ENCODE measurements at places on chromosomes 7 and 10.

- no peak for DNase-seq
These were observed 239.9 kb downstream of the ADRA2A start for GRCh38 chr10:111316722-111317212.

GRCh38 chr7:106788637-106789036 is 76.4 kb upstream of the PIK3CG start:
- no peak for DNase-seq

GRCh38 chr10:109851616-109852474 is 71.5 kb downstream of the XPNPEP1 start:
- no peak for DNase-seq

DNA sequence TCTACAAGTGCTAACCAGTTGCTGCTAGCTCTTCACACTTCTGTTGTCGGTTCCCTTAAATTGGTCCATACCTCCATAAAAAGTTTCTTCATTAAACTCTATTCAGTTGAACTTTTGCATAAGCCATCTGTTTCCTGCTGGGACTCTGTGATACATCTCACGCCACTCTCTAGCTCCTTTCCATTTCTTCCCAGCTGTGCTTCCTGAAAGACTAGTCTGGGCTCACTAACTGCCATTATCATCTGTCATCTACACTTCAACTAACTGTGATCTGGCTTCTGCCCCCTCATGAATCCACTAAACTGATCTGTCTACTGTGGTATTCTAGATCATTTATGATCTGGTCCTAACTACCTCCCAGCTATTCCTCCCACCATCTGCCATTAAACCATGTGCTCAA is 78.3 kb downstream of the ELAPOR2 start:
- DNase-seq = no peak

DNA sequence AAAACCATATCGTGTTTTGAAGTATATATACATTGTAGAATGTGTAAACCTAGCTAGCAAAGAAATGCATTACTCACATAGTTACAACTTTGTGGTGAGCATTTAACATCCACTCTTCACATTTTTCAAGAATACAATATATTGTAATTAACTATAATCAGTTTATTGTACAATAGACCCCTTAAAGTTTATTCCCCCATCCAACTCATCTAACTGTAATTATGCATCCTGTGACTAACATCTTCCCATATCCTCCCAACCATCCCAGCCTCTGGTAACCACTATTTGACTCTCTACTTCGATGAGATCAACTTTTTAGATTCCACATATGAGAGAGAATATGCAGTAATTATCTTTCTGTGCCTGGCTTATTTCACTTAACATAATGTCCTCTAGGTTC is 526.4 kb downstream of the KIF20B start:
- no peak for DNase-seq

- DNase-seq = no peak
These were observed 65.6 kb upstream of the KDM7A start for GRCh38 chr7:140242057-140243031.

DNA sequence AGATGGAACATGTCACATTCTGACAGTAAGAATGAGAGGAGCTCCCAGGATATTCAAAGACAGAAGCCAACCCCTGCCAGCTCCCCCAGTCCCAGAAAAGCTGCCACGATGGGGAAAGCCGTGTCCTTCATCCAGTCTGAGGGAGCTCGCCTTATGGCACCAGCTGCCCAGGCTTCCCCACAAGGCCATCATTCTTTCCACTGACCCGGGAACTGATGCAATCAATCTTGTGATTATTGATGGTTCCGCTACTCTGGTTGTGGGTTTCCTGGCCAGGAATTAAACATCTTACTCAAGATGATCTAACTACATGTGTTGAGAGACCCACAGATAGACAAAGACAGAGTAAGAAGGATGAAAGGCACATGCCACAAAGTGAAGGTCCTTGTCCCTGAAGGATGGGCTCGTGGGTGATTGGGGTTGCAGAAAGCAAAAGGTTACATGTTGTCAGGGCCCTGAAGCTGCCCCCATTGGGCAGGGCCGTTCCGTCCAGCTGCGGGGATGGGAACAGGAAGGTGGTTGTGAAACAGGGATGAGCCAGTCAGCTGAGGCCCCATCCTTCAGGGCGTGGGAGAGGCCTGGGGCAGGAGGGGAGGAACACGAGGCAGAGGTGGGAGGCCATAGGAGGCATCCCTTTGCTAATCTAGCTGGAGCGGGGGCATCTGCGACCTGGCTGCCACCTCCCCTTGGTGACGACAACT is 127.6 kb downstream of the OAT start:
- DNase-seq = no peak

- no peak for DNase-seq
These were observed 640.4 kb downstream of the TYW1 start for GRCh38 chr7:67637023-67637358.

DNA sequence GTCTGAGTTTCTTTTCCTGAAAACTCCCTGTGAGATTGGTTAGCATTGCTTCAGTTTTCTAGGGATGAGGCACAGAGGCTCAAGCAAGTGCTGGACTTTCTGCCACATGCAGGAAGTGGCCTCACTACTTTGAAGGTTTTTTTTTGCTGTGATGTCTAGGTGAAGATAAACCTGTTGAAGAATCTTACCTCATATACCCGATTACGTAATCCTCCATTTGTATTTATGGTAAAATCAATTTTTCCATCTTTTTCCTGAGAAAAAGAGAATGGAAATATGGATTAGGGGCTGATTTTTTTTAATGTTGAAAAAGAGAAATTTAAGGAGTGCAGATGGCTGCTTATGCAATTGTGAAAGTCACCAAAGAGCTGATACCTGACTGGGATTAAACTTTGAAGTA is 23.4 kb downstream of the CBLL1 start:
- no peak for DNase-seq

DNA sequence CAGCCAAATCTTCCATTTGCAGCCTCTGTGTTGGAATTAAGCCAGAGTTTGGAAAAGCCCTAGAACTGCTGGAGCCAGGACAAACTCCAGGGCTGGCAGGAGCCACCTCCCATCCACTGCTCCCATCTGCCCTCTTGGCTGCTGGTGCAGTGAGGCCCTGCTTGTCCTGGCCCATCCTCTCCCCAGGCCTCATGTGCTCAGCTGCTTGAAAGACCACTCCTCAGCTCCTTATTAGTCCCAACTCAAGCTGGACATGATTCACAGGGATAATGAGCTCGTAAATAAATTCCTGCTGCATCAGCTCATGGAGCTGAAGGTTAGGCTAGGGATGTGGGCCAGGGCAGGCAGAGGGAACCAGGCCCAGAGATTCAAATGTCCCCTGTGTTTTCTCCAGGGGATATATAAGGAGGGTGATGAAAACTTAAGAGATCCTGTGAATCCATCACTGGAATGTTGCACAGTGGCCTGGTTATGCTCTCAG is 282.8 kb downstream of the RPS24 start:
- DNase-seq = peak; percentile 76

GRCh38 chr7:36615852-36616540 is 108.3 kb downstream of the AOAH start:
- DNase-seq = no peak

DNA sequence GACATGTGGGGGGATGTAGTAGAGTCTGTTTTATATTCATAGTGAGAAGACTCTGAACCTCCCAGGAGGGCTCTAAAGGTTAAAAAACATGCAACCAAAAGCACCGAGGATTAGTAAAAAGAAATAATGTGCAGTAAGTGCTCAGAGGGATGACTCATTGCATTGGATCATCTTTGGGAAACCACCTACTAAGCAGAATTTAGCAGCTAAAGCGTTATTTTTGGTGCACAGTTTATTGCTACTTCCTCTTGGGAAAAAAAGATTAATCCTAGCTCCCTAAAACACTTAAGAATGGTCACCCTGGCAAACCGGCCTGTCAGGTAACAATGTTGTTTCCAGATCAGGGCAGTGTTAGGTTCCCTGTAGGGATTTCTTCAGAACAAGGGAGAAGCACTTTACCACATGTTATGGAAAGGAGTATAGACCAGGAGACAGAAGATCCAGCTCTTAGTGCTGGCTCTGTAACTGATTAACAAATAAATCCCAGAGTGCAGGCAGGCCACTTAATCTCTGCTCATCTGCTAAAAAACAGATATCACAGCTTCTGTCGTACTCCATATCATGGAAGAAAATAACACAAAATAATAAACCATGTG is 44.8 kb upstream of the FAM133B start:
- DNase-seq = no peak

- no peak for DNase-seq
These were observed 162.4 kb downstream of the NOC3L start for GRCh38 chr10:94200146-94200837.

Data from AG09309 (cell line).